ENCODE measurements at places on chromosomes 6 and 20. TPM values are rescaled to one million over a fixed set of nuclear protein-coding genes. Genes with fewer than 3 reads are reported as not detected.

- no peak overlapping the region for H3K27ac ChIP-seq
- H3K27me3 ChIP-seq, result no peaks in the 10 kb centered on the region
- DNase-seq, result no peak
- no peaks in the 10 kb centered on the region for H3K36me3 ChIP-seq
- peaks cover 6% of the 10 kb centered on the region for H3K4me1 ChIP-seq
- H3K4me3 ChIP-seq, result no peak overlapping the region
These were observed 22.5 kb upstream of the LCA5 start for GRCh38 chr6:79559706-79560105.

SHLD1 gene
- 1.9 TPM for total RNA-seq

DNA sequence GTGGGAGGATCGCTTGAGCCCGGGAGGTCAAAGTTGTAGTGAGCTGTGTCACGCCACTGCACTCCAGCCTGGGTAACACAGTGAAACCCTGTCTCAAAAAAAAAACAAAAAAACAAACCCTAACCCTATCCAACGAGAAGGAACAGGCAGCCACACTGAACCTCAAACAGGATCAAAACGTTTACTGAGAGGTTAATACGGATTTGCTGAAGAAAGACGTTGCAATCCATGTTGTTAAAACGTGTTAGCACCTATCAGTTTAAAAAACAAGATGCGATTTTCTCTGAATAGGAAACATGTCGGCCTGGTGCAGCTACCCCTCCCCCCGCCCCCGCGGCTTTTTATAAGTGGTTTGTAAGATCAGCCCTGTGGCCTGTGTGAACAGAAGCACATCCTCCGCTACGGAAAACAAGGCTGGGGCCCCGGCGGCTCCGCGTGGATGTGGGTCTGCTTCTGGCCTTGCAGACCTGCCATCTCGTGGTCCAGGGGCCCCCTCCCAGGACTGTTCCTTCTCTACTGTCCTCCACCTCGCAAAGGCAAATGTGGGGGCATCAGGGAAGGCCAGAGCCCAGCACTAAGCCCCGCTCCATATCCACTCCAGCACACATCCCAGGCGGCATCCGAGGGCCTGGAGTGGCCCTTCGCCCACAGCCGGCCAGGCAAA lies 11.4 kb downstream of the SLC2A4RG start:
- peaks cover 5% of the 10 kb centered on the region for H3K36me3 ChIP-seq
- DNase-seq, result no peak
- H3K27ac ChIP-seq, result no peak overlapping the region
- H3K27me3 ChIP-seq, result no peaks in the 10 kb centered on the region
- H3K4me3 ChIP-seq, result no peak overlapping the region
- no peaks in the 10 kb centered on the region for H3K4me1 ChIP-seq

GRCh38 chr6:130494729-130495128 lies 128.9 kb downstream of the TMEM200A start:
- no peak overlapping the region for H3K4me3 ChIP-seq
- no peak overlapping the region for H3K27ac ChIP-seq
- no peaks in the 10 kb centered on the region for H3K27me3 ChIP-seq
- no peaks in the 10 kb centered on the region for H3K36me3 ChIP-seq
- DNase-seq, result peak; percentile 67

IL17F gene
- not detected for total RNA-seq

DNA sequence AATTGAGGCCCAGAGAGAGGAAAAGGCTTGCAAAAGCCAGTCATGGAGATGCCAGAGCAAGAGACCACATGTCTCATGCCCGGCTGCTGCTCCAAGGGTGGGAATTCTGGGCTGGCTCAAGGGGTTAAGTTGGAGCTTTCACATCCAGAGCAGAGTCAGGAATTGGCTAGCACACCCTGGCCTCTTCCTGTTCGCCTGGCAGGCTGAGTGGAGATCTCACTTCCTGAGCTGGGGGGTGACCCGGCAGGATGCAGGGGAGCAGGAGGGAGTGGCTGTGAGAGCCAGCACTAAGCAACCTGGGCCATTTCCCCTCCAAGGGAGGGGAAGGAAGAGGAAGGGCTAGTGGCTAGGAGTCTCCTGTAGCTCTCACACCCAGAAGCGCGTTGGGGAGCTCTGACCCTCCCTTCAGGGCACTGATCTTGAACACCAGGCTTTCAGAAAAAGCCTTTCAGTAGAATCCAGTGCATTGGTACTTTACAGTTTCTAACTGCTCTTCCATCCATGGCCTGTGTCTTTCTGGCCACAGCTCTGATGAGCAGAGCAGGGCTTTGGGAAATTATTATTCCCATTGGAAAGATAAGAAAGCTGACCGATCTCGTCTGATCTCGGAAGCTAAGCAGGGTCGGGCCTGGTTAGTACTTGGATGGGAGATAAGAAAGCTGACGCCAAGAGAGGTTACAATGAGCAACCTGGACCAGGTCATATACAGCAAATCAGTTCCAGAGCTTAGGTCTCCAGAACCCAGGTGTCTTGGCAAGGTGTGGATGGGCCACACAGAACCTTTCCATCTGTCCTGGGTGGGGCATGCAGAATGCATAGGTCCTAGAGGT lies 2.2 kb upstream of the CCM2L start:
- H3K27ac ChIP-seq, result no peak overlapping the region
- peaks cover 59% of the 10 kb centered on the region for H3K27me3 ChIP-seq
- no peaks in the 10 kb centered on the region for H3K36me3 ChIP-seq
- H3K4me1 ChIP-seq, result no peaks in the 10 kb centered on the region

DNA sequence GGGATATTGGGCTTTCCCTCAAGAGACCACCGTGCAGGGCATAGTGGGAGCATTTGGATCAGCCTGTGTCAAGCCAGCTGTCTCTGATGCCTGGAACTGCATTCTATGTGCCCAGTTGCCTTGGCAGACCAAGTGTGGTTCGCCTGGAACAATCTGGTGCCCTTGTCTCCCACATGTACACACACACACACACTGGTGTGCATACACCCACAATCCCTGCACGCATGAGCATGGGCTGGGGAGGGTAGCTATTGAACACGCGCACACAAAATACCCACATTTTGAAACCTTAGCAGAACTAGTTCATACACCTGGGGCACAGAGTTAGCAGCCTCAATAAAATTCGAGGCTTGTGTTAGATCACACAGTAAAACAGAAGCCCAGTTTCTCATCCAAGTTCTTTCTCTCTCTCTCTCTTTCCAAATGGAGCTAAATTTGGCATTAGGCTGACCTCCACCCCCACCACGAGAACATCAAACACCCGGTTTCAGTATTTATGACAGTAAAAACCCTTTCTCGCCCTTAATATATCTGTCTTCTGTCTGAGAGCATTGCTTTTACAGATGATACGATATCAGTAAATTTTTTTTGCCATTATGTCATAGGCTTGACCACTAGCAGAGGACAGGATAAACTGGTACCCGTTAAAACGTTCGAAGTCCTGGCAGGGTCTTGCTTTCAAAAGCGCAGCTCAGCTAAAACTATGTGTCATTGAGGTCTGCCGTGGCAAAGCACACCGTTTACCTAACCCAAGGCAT lies 18.2 kb upstream of the NFATC2 start:
- peaks cover 12% of the 10 kb centered on the region for H3K4me1 ChIP-seq
- no peaks in the 10 kb centered on the region for H3K27me3 ChIP-seq
- peak overlapping the region; percentile 6 for H3K4me3 ChIP-seq

DNA sequence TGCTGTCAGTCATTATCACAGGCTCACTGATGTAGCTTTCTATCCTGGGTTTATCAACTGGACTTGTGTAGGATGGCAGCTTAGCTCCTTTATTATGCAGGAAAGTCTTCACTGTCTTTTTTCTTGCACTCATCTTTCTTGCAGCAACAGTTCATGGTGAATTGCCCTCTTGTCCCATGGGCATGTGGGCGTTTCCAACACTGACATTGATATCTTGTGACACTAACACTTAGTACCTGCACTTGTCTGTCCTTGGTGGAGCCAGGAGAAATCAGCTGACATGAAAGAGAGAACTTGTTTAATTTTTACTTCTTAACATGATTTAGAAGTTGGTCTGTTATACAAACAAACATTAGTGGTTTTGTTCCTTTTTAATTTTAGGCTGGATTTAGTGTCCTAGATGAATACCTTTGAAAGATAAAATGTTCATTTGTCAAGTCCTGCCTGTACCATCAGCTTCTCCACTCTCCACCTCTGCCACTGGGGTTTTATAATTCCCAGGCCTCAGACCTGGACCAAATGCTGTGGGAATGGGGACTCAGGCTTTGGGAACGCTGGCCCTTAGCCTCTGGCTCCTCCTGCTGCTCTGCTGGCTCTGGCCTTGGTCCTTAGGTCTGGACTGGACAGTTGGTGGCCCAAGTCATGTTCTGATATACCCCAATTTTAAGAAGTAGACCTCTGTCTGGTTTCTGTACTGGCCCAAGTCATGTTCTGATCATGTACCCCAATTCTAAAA lies 161.0 kb upstream of the LAMP5 start:
- no peak overlapping the region for H3K27ac ChIP-seq
- H3K27me3 ChIP-seq, result no peaks in the 10 kb centered on the region
- peaks cover 12% of the 10 kb centered on the region for H3K4me1 ChIP-seq
- H3K36me3 ChIP-seq, result no peaks in the 10 kb centered on the region

RNF5 gene
- total RNA-seq, result 18.8 TPM

DNA sequence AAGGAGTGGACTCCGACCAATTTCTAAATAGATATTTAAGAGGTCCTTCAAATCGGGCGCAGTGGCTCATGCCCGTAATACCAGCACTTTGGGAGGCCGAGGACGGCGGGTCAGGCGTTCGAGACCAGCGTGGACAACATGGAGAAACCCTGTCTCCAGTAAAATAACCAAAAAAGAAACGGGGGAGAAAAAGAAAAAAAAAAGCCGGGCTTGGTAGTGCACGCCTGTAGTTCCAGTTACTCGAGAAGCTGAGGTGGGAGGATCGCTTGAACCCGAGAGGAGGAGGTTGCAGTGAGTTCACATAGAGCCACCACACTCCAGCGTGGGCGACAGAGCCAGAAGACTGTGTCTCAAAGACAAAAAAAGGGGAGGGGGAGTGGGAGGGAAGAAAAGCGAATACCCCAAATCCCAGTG lies 53.3 kb upstream of the HFE start:
- H3K4me1 ChIP-seq, result no peaks in the 10 kb centered on the region
- H3K27me3 ChIP-seq, result no peaks in the 10 kb centered on the region
- DNase-seq, result no peak
- peak overlapping the region; percentile 72 for H3K27ac ChIP-seq

GRCh38 chr20:38685853-38686473 lies 38.3 kb upstream of the SLC32A1 start:
- no peaks in the 10 kb centered on the region for H3K4me1 ChIP-seq
- H3K4me3 ChIP-seq, result no peak overlapping the region
- H3K27me3 ChIP-seq, result no peaks in the 10 kb centered on the region
- no peak overlapping the region for H3K27ac ChIP-seq
- DNase-seq, result peak; percentile 44

RAB32 gene
- total RNA-seq, result 108 TPM

DNA sequence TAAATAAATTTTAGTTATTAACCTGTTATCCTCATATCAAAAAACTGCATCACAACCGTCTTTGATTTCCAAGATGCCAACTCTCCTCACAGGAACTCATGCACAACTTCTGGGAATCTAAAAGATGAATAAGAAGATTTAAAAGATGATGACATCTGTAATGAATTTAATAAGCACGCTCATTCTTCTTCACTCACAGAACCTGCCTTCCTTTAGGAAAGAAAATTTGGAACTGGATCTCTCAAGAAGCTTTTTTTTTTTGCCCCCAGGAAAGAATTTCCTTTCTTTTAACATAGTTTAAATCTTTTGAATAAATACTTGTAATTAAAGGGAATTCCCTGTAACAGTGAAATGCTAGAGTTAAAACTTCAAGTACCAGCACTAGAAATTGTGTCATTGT lies 161.5 kb downstream of the HIVEP2 start:
- no peaks in the 10 kb centered on the region for H3K4me1 ChIP-seq
- DNase-seq, result no peak
- no peaks in the 10 kb centered on the region for H3K36me3 ChIP-seq
- H3K27ac ChIP-seq, result no peak overlapping the region

LY6G6C gene
- not detected for total RNA-seq

BPIFB4 gene
- not detected for total RNA-seq

BNIP5 gene
- total RNA-seq, result not detected

Data from IMR-90 (cell line).